GM10248 (cell line): ENCODE measurements at places on chromosomes 16 and 17.

DNA sequence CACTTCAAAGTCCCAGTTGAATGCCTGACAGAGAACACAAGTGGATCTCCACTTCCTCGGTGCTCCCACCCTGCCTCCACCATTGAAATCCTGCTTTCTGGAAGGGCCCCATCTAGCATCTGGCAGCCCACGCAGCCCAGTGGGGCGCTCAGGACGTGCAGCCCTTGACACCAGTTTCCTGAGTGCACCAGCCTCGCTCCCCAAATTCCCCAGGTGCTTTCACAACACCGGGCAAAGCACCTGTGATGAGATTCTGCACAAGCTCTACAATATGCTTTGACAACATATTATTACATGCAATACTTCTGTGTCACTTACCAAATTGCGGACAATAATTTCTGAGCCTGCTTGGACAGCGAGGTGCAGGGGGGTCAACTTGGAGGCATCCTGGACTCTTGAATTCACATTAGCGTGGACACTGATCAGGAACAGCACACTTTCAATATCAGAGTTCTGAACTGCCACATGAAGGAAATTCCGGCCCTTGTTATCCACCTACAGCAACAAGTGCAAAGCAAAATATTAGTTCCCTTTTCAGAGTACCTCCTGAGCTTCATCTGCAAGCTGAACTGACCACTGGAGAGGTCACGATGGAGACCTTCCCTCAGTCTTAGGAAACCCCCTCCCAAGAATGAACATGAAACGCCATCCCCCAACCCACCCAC, 33.9 kb downstream of the CYB5D2 start:
- DNase-seq = no peak

DNA sequence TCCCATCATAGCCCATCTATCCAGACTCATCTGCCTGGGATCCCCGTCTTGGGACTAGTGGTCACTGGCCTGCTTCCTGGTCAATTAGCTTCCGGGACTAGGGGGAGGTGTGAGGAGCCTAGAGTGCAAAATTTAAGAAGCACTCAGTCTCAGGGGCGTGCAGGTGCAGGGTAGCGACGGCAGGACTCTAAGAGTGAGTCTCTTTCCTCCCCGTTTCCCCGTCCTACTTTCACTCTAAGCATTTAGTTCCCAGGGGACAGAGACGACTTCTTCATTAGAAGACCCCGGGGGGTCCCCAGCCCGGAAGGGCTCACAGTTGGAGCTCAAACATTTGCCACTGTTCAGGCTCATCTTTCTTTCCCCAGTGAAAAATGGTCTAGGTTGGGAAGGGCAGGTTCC, 677 bp upstream of the ZNHIT3 start:
- DNase-seq = peak; percentile 52

- no peak for DNase-seq
Observed at GRCh38 chr17:1553354-1554266, 9.0 kb downstream of the PITPNA start.

DNA sequence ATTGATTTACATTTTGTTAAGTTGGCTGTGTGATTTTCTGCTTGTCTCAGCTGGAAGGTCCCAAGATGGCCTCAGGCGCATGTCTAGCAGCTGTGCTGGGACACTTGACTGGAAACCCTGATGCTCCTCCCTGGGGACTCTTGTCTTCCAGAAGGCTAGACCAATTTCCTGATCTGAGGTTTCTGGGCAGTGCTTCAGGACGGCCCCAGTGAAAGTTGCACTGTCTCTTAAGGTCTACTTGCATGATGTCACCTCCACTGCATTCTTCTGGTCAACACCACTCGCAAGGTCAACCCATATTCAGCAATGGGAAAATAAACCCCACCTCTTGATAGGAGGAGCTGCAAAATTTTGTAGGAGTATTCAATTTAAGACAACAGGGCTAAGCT, 116.0 kb downstream of the SALL1 start:
- no peak for DNase-seq

DNA sequence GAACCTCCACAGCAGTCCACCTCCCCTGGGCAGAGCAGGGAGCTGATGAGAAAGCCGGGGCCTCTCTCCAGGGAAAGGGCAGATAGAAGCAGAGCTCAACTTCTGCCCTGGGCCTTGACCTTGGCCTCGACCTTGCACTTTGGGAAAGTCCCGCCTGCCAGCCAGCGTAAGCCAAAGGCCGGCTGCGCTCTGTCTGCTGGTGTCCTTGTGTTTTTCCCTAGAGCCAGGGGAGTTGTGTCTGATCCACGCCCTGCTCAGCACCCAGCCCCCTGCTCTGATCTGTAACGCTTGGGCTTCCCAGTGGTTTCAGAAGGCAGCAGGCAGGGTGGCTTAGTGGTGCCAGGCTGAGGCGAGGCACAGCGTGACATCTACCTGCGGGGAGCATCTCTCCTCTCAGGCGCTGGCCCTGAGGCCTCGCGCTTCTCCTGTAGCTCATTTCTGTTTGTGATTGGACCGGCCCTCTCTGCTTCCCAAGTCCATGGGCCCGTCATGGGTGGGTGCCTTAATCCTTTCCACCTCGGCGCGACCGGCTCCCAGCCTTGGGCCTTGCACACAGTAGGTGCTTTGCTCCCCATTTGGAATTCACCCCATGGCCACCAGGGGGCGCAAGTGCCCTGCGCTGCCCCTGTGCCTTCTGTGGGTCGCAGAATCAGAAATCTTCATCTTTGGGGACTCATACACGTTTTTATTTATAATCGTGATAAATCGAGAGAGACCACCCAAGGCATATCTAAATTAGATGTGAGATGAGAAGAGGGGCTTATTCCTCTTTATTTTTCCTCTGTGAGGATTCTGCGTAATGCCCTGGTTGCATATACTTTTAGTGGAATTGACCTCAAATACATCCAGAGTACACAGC, 24.2 kb downstream of the SGSH start:
- DNase-seq = peak; percentile 64

- no peak for DNase-seq
Observed at GRCh38 chr16:56936491-56936890, 4.5 kb downstream of the HERPUD1 start.

DNA sequence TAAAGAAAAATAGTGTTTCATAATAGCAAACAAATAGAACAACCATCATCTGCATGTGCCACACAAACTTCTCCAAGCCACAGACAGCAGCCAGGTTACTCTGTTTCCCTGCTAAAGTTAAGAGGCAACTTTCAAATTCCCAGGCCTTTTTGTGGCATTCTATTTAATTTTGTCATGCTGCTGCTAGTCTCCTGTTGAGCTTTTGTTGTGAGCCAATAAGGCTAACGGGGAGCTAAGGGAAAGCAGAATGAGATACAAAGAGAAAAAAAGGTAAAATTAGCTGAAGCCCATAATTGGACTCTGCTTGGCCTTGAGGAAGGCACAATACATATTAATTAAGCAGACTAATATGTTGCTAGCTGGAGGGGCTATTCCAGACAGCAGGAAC, 74.7 kb upstream of the GNAO1 start:
- no peak for DNase-seq

DNA sequence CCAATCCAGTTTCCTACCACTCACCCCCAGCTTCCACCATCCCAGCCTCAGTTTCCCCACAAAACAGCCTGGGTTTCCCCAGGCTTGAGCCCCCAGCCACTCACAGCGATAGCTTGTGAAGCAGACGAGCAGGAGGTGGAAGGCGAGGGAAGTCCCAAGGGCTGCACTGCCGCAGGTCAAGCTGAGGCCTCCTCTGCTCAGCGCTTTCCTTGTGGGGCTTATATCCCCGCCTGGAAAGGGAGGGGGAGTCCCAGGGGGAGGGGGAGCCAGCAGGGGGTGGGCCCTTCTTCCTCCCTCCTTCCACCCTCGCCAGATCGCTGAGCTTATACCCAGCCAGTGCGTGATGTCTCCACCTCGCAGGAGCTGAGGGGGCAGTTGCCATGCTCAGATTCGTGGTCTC, at the start of gene PYY:
PYY (minus strand) TSS at position 195 of the 400 bp plus-strand sequence. CDS start 457 bp downstream, outside the sequence.
- DNase-seq = no peak

DNA sequence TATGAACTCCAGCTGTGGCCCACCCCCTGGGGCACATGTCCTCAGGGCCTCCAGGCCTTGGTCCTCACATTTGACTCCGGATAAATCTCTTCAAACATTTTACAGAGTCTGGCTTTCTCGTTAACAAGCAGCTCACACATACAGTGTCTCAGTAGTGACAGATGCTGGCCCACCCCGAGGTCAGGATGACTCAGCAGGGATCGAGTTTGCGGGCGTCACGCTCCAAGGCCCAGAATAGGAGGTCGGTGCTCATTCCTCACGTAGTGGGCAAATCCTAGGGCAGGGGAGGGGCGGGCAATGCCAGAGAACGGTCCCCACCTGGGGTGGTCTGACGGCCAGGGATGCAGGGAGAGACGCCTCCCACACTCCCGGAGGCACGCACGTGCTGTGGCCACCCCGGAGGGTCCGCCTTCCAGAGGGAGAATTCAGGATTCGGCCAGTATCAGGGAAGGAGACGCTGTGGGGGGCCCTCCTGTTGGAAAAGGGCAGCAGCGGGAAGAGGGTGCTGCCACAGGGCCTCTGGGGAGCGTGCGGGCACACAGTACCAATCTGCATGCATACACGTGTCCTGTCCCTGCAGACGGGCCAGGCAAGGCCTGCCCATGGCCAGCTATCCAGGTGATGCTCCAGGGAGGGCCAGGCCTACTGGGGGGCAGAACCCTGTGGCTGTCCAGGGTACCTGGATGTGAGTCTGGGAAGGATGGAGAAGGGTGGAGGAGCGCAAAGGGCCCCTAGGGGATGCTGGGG, 8.6 kb downstream of the SLC7A5 start:
- no peak for DNase-seq

GRCh38 chr17:6072157-6072556, 2.0 kb downstream of the WSCD1 start:
- no peak for DNase-seq

DNA sequence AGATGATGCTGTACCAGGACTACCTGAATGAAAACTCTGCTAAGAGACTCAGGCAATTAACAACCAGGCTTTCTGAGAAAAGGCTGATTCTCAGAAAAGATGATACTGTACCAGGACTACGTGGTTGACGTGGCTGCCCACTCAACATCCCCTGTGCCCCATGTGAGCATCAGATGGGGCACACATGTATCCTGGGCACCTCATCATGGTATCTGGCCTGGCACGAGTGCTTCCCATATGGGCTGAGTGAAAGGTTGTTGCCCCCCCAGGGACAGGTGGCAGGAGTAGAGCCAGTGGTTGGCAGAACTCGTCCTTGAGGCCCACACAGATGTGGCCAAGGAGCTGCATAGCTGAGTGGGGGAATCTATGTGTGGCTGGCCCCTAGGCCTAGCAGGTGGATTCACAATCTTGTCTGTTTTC, 3.5 kb upstream of the CES4A start:
- DNase-seq = no peak

DNA sequence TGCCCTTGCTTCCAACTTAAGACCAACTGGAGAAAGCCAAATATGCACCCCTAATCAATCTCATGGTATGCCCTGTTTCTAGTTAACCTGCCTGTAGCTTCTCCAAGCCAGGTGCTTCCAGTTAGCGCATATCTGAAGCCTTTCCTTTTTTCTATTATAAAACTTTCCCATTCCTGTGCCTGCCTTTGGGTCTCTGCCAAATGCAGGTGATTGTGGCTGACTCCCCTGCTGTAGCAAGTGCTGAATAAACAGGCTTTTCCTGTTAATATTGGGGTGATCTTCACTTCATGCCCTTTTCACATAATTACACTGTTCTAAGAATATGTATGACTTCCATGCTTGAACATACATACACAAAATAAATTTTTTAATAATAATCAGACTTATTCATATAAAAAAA, 207.4 kb downstream of the TANC2 start:
- DNase-seq = no peak

- DNase-seq = no peak
Observed at GRCh38 chr16:81170824-81171223, 67.7 kb upstream of the BCO1 start.

- no peak for DNase-seq
Observed at GRCh38 chr16:25625620-25626019, 66.1 kb upstream of the HS3ST4 start.

GRCh38 chr17:70929226-70929625, 759.9 kb downstream of the KCNJ2 start:
- DNase-seq = no peak

DNA sequence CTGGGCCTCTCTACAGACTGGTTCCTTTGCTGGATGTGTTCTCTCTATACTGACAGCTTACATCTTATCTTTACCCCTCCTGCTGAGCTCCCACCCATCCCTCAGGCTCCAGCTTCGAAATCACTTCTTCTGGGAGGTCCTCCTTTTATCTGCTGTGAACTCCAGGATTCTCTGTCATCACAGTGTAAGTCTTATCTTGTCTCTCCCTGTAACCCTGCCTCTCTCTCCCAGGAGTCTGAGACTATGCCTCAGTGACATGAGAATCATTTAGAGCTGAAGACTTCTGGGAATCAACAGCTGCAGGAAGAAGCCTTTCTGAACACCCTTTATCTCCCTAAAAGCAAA, 148.1 kb upstream of the HS3ST3A1 start:
- DNase-seq = no peak

GRCh38 chr17:45430006-45430737, 2.5 kb downstream of the ARHGAP27 start:
- no peak for DNase-seq

DNA sequence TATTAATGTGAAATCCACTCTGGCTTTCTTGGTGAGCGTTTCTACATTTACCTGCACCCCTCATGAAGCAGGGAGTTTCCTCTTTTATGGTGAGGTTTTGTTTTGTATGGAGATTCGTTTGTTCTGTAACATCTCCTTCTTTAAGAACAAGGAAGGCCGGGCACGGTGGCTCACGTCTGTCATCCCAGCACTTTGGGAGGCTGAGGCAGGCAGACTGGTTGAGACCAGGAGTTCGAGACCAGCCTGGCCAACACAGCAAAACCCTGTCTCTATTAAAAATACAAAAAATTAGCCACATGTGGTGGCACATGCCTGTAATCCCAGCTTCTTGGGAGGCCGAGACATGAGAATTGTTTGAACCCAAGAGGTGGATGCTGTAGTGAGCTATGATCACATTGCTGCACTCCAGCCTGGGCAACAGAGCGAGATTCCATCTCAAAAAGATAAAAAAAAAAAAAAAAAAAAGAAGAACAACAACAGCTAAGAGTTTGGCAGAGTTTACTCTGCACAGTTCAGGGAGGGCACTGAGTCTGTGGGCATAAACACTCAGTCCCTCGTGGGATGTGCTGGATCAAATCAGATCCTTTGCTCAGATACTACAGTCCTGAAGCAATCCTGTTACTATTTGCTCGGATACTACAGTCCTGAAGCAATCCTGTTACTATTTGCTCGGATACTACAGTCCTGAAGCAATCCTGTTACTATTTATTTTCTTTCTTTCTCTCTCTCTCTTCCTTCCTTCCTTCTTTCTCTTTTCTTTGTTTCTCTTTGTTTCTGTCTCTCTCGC, 28.9 kb downstream of the ADCY9 start:
- no peak for DNase-seq

DNA sequence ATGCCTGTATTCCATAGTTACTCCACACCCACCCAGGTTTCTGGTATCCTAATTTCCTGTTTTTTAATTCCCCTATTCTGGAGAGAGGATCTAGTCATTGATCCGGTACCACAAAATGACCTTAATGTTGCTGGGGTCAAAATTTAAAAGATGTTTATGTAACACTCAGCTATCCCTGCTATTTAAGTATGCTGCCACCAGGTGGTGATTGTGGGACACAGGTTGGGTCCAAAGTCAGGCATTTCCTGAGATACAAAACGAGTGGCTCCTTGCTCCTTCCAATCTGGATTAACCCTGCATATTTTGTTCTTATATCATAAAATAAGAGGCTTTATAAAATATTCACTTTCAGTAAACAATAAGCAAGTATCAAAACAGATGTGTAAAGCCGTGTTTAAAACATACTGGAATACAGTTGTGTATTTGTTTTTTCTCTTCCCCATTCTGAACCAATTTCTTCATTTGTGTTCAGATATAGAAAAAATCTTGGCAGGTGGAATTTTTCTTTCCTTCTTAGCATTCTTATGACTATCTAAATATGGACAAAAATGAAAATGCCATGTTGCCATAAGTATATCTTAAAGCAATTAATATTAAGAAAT, 16.3 kb downstream of the HS3ST4 start:
- DNase-seq = peak; percentile 31

GRCh38 chr17:32471652-32472051, 15.1 kb upstream of the CDK5R1 start:
- DNase-seq = no peak
